Naive thymus-derived CD8-positive, alpha-beta T cell (primary cell): ENCODE measurements at places on chromosomes 6 and 20. TPM values are rescaled to one million over a fixed set of nuclear protein-coding genes. Genes with fewer than 3 reads are reported as not detected.
A peak's percentile ranks its signal among the peaks of the same experiment; 100 is the strongest.

Gene TUBB2B
- not detected for total RNA-seq

Gene CRIP3
- total RNA-seq: 4.1 TPM

Gene OR2H1
- not detected for total RNA-seq

Gene CST2
- not detected for total RNA-seq

GRCh38 chr6:148146717-148147462 is 195.7 kb upstream of the SASH1 start:
- DNase-seq: peak; percentile 9

DNA sequence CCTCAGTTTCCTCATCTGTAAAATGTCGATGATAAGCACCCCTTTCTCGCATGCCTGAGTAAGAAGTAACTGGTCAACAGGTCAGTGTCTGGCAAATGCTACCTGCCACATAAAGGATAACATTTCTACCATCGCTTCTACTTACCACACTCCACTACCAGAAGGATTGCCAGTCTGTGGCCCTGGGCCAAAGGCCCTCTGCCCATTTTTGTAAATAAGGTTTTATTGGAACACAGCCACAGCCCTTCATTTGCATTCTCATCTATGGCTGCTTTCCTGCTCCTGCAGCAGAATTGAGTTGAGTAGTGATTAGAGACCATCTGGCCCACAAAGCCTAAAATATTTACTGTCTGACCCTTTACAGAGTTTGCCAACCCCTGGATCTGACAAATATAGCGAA is 121.8 kb downstream of the TOX2 start:
- DNase-seq: no peak

GRCh38 chr20:15375836-15376235 is 1038.4 kb upstream of the FLRT3 start:
- DNase-seq: no peak
